ENCODE measurements at places on chromosomes 4 and X.
A peak's percentile ranks its signal among the peaks of the same experiment; 100 is the strongest.

DNA sequence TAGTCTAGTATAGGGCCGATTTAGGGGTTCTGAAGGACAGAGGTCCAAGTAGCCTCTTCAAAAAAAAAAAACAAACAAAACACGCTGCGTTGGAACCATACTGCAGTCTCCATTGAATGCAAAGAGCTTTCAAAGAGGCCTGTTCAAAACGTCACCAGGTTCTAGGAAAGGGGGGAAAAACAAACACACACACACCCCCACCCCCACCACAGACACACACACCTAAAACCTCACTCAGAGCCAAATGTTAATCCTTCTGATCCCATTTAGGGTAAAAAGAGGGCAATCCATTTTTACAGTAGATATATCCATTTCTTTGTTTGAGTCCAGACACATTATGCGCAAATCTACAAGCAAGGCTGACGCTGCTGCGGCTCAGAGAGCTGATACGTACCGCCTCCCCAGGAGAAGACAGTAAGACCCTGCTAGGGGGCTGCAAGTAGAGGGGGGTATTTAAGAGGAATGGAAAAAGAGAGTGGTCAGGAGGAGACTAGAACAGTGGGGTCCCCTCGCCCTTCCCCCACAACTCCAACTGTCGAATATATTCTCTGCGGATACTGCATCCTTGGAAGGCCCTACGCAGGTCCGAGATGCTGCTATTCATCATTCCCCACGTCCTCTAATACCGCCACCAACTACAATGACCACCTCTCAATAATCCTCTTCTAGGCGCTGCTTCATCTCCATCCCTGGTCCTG is 1.3 kb downstream of the NKRF start:
- DNase-seq = no peak

DNA sequence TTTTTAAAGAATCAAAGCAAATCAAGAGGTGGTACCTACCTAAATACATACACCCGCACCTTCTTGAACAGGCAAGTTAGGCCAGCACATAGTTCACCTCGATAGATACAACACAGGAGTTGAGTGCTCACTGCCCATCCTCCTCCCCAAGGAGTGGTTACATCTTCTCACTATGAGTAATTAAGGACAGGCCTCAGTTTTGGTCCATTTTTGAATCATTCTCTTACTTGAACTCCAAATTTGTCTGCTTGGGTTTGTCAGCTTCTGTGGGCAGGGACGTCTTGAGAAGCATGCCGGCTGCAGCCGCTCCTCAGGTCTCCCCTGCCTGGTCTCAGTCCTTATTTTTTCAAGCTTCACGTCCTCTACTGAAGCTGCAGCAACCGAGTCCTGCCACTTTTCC is 190.6 kb upstream of the RBPJ start:
- DNase-seq = no peak

DNA sequence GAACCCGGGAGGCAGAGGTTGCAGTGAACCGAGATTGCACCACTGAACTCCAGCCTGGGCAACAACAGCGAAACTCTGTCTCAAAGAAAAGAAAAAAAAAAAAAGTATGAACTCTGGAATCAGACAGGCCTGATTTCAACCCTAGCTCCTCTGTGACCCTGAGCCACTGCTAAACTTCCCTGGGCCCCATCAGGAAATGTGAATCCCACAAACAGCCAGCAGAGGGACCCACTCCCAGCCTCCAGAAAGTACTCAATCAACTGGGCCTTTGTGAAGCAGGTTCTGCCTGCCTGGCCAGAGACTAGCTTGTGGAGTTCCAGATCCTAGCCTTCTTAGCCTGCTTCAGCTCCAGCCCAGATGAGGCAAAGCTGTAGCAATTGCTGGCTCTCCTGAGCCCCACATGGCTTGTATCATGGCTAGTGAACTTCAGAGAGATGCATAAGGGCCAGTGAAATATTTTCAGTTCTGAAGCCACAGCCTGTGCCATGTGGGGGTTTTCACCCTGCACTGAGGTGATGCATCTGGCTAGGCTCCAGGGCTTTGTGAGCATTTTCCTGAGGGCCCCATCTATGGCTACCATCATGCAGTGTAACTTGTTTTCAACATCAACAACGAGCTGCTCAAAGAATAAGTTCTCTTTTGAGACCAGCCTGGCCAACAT is 7.2 kb upstream of the IDS start:
- peak; percentile 50 for DNase-seq

DNA sequence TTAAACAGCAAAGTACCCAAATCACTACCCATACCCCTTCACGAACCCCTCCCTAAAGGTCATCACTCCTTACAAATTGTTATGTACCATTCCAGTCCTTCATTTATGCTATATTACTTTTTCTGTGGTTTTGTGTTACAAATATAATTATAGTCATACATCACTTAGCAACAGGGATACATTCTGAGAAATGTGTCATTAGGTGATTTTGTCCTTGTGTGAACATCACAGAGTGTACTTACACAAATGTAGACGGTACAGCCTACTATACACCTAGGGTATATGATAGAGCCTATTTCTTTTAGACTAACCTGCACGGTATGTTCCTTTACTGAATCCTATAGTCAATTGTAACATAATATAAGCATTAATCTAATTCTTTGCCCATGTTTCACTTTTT is 61.9 kb downstream of the ASB9 start:
- no peak for DNase-seq

GRCh38 chr4:83207497-83208101 is 77.0 kb downstream of the COQ2 start:
- DNase-seq = no peak

- no peak for DNase-seq
Observed at GRCh38 chr4:176435901-176436292, 116.1 kb downstream of the SPCS3 start.

DNA sequence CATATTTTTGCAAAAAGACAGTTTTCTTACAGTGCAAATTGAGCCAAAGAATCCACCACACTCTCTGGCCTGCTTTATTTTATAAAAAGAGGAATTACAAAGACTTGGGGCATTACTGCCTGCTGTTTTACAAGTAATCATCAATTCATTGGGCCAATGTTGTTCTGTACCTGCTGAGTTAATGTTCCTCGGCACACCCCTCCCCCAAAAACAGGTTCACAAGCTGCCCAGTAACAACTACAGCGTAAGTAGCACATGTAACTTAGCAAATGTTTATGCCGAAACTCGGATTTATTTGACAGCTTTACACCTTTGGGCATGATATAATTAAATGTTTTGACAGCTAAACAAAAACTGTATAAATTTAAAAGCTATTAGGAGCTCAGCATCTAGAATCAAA is 214.6 kb upstream of the MAB21L2 start:
- DNase-seq = no peak

- DNase-seq = no peak
Observed at GRCh38 chr4:68905598-68905938, 46.0 kb downstream of the UGT2A3 start.

DNA sequence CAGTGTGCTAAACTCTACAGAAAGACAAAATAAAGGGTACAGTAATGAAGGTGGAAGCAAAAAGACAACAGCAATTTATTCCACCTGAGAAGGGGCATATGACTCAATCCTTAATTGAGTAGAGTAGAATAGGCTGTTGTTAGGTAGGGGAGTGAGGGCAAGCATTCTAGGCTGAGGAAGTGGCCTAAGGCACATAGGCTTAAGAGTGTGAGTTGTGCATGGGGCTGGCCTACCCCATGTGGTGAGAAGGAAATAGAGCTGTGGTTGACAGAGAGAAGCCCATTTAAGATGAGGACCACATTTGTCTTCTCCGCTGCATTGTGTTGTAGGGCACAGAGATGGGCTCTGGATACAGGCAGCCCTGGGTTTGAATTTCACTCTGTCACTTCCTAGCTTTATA is 3.4 kb upstream of the ZCCHC18 start:
- DNase-seq = no peak

GRCh38 chr4:88706574-88706973 is 8.9 kb upstream of the NAP1L5 start:
- no peak for DNase-seq

GRCh38 chr4:150327262-150327780 is 249.1 kb downstream of the DCLK2 start:
- DNase-seq = no peak

- DNase-seq = no peak
Observed at GRCh38 chrX:54093159-54093558, 48.9 kb upstream of the PHF8 start.

GRCh38 chrX:119410027-119410819 is 11.1 kb downstream of the SLC25A43 start:
- DNase-seq = no peak

DNA sequence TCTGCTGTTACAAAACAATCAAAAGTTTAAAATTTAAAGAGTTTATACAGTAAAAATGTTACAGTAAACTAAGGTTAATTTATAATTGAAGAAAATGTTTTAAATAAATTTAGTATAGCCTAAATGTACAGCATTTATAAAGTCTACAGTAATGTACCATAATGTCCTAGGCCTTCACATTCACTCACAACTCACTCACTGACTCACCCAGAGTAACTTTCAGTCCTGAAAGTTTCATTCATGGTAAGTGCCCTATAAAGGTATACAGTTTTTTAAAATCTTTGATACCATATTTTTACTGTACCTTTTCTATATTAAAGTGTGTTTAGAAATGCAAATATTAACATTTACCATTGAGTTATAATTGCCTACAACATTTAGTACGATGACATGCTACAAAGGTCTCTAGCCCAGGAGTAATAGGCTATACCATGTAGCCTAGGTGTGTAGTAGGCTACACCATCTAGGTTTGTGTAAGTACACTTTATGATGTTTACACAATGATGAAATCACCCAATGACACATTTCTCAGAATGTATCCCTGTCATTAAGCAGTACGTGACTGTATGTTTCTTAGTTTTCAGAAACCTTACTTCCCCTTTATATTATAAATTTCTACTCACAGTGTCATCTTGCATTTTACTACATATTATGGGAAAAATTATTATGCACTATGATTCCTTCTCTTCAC is 320.8 kb downstream of the ADAM29 start:
- no peak for DNase-seq

DNA sequence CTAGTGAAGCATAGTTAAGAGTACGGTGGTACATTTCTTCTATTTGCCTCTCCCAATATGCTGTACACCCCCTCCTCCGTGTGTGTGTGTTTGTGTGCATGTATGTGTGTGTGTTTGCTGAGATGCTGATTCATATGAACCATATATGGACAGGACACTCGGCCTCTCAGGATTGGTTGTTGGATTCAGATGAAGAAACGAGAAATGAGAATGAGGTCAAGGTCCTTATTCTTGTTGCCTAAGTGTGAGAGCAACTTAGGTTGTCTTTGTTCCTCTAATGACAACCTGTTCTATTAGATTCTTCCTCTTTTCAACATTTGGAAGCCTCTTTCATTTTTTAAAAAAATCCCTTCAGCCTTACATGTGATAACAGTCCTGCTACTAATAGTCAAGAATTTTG is 1387.6 kb downstream of the STIM2 start:
- no peak for DNase-seq

- no peak for DNase-seq
Observed at GRCh38 chrX:77160301-77160700, 286.9 kb upstream of the FGF16 start.

DNA sequence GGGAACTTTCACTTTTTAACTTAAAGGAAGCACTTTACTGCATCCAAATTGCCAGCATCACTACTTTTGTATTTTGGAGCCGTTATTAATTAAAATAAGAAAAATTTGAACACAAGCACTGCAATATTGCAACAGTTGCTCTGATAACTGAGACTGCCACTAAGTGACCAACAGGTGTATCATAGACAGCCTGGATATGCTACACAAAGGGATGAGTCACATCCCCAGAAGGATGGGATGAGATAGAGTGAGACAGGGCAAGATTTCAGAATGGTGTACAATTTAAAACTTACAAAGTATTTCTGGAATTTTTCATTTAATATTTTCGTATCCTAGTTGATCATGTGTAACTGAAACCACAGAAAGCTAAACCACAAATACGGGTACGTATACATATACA is 204.1 kb downstream of the MAPK10 start:
- DNase-seq = no peak

DNA sequence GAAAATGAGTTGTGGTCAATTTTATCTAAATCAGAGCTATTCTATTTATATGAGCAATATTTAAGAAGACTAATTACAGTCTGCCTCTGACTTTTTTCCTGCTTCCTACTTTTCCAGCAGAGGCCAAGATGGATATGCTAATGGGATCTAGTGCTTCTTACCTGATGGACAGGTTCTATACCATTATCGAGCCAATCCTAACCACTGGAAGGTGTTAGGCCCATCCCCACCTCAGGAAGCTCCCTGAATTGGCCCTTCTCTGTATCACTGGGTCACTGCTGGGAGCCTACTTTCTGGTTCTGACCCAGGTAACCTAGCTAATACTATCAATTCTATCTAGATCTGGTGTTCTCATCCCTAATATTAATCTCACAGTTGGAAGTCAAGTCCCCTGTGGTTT is 577 bp upstream of the YIPF7 start:
- DNase-seq = no peak

- DNase-seq = peak; percentile 17
Observed at GRCh38 chrX:148500423-148501385, at the start of gene AFF2. TSS of gene AFF2 (plus strand) at chrX:148500617. CDS start at chrX:148501098, 481 bp downstream.

- no peak for DNase-seq
Observed at GRCh38 chr4:137425281-137425680, 107.0 kb downstream of the PCDH18 start.

DNA sequence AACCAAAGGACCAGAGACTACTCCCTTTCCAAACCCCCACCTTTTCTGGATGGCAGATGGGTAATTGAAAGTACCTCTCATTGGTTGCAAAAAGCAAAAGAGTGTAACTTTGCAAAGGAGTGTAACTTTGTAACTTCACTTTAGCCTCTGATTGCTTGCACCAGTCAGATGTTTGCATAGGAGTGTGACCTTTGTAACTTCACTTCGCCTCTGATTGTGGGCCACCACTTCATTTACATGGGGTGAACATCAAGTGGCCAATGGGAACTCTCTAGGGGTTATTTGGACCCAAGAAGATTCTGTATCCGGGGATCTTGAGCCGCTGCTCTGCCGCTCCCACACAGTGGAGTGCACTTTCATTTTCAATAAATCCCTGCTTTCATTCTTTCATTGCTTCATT is 9.9 kb upstream of the SLC25A43 start:
- no peak for DNase-seq

- DNase-seq = no peak
Observed at GRCh38 chrX:134642386-134642785, 15.9 kb downstream of the PLAC1 start.

GRCh38 chrX:52140020-52140419 is 44.7 kb upstream of the MAGED4 start:
- DNase-seq = no peak

GRCh38 chrX:38970845-38971244 is 169.6 kb downstream of the MID1IP1 start:
- DNase-seq = no peak

DNA sequence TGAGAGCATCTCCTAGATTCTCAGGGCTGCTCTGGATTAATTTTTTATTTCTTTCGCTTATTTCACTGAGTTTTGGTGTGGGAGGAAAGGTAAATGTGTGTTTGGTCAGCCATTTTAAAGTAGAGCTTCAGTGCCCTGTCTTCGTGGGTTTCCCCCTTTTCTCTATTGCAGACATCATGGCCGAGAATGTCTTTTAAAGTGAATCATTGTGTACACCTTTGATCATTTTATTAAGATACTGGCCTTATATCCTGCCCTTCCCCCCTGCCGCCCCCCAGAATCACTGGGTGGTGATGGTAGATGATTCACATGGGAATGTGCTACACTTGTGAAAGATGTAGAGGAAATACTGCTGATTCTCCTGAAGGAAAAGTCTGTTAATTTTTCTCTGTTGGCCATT is 23.8 kb downstream of the CDKL5 start:
- DNase-seq = no peak

GRCh38 chr4:1833307-1834046 is 22.5 kb downstream of the LETM1 start:
- DNase-seq = no peak

All from effector CD4-positive, alpha-beta T cell (primary cell).